ENCODE measurements at places on chromosomes 6 and 20.

DNA sequence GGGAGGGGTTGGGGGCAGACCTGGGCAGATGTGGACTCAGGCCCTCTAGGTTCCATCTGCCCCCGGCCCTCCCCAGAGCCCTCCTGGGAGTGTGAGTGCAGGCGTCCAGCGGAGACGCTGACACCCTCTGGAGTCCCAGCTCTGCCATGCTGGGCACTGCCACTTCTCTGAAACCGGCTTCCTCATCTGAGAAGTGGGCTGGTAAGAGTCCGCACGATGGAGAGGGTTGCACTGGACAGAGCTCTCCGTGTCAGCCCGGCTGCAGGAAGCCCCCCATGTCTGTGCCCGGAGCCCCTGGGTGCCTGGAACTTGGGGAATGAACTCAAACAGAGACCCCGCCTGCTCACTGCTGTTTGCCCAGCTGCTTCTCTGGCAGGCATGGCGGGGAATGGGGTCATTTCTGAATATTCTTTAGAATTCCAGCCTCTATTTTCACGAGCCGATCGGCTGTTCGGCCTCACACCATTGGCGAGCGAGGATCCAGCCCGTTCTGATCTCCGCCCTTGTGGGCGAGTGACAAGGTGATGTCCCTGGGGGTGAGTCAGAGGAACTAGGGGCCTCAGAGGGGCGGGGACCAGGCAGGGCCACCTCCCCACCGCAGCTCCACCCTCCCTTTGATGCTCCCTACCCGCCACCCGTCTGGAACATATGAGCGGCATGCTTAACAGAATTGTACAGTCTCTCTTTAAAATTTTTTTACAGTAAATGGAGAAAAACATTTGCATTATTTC is 47.8 kb upstream of the GATA5 start:
- DNase-seq, result no peak

DNA sequence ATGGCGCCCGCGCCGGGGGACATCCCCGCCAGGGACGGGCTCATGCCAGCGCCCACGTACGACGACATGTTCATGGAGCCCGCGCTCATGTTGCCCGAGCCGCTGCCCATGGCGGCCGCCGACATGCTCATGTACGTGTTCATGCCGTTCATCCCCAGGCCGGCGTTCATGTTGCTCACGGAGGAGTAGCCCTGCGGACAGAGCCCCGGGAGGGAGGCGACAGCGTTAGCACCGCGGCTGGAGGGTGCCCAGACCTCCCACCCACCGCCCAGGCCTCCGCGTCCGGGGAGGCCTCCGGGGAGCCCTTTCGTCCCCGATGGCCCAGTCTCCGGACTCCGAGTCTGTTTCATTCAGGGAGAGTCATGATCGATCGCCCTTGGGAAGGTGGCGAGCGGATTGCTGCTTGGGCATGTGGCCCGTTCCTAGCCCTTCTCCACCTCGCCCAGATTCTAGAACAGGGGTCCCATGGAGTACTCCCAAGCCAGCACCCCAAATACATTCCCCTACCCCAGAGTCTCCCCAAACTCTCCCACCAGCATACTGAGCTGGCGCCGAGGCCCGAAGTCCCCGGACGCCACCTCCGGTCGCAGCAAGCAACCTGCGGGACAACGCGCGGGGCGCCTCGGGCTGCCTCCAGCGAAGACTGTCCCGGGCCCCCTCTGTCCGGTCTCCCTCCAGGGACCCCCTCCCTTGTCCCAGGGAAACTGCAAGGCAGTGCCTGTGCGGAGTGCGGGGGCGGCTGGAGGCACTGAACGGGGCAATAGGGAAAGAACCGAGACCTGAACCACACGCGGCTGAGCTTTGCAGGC is 1.2 kb downstream of the FOXA2 start:
- no peak for DNase-seq

DNA sequence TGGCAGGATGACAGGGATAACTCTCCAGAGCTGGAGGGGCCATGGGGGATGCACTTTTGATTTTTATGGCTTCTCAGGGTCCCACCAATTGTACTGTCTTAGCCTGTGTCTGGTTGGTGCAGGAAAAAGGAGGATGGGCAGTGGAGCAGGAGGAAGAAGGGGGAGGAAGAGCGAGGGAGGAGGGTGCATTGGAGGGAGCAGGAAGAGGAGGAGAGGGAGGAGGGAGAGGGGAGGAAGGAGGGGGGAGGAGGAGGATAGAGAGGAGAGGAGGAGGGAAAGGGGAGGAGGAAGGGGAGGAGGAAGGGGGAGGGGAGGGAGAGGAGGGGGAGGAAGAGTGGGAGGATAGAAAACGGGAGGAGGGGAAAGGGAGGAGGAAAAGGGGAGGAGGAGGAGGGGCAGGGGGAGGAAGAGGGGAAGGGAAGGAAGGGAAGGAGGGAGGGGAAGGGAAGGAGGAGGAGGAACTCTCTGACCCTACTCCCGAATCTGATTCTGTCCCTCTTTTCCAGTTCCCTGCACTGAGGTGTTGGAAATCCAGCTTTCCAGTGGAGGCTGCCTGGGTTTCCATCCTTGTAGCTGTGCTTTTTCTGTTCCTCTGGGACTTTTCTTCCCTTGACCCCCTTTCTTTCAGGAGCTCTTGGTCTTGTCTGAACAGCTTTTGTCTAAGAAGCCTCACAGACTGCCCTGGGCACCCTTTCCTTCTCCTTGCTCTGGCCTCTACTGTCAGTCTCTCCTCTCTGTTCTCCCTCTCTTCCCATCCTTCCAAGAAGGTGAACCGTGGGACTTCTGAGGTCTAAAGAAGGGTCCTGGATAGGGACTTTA is 149.4 kb downstream of the DHX35 start:
- DNase-seq, result no peak

GRCh38 chr6:28922821-28923317 is 916 bp downstream of the TRIM27 start:
- DNase-seq, result peak; percentile 18

GRCh38 chr6:30260036-30260504 is 46.9 kb upstream of the TRIM26 start:
- DNase-seq, result no peak

GRCh38 chr6:46730921-46731461 is 4.2 kb downstream of the PLA2G7 start:
- no peak for DNase-seq

DNA sequence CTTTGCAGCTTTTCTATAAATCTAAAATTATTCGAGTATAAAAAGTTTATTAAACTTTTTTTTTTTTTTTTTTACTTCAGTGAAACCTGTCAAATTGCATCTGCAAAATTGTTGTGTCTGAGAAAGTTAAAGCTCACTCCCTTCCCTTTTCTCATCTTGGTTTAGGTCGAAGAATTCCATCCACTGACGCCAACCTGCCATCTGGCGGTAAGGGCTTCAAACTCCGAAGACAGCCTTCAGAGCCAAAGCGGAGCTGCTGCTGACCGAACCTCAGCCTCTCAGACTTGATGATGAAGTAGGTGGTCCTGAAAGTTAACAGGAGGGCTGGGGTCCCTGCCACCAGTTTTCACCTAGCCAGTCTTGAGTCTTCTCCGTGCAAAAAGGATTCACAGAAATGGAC is 29.6 kb upstream of the VAPB start:
- DNase-seq, result no peak

GRCh38 chr20:46085179-46085851 is 4.4 kb downstream of the NCOA5 start:
- no peak for DNase-seq

- DNase-seq, result no peak
Measured at GRCh38 chr20:43459022-43459942, 1.6 kb downstream of the SRSF6 start.

GRCh38 chr6:118161343-118161742 is 254.3 kb downstream of the SLC35F1 start:
- DNase-seq, result no peak

- DNase-seq, result no peak
Measured at GRCh38 chr6:93749191-93749590, 329.8 kb upstream of the EPHA7 start.

- DNase-seq, result no peak
Measured at GRCh38 chr6:35808688-35809087, 3.5 kb downstream of the LHFPL5 start.

- peak; percentile 34 for DNase-seq
Measured at GRCh38 chr20:63495741-63496595, 2.9 kb downstream of the EEF1A2 start.

DNA sequence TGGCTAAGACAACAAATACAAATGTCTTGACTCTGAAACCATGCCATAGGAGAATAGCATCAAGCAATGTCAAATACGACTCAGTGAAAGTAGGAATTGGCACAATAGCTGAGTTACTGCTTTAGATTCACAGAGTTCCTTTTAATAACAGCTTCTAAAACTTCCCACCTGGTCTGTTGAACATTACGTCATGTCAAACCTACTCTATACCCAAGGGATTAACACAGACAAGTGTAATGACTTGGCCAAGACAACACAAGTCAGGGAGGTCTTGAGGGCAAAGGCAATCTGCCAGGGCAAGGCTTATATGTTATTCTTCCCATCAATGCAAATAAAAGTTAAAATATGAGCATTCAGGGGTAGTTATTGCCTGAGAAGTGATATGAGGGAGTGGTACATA is 265.1 kb upstream of the PRDM1 start:
- no peak for DNase-seq

- no peak for DNase-seq
Measured at GRCh38 chr6:43982084-43982625, 145.1 kb downstream of the MRPL14 start.

- no peak for DNase-seq
Measured at GRCh38 chr6:33082702-33083101, 6.9 kb downstream of the HLA-DPB1 start.

DNA sequence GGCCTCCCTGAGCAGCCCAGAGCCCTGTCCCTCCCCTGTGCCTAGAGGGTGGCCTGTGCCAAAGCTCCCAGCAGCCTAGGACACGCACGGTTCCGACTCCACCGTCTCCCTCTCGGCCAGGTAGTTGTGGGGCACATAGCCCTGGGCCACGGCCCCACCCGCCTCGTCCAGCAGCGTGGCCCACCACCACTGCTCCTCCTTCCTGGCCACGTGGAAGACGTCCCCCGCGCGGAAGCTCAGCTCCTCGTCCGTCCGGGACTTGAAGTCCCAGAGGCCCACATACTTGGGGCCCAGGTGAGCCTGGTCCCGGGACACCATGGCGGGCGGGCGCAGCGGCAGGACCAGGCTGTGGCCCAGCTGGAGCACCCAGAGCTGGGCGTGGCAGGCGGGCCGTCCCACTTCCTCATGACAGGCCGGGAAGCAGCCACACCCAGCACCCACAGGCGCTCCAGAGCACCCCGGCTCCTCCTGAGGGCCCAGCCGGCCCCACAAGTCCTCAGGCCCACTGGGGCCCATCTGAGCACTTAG is at the start of gene PTK6:
Gene PTK6, minus strand, starts transcription at position 380 of the 528 bp plus-strand sequence. Its CDS starts 62 bp downstream, at position 318.
- DNase-seq, result no peak

DNA sequence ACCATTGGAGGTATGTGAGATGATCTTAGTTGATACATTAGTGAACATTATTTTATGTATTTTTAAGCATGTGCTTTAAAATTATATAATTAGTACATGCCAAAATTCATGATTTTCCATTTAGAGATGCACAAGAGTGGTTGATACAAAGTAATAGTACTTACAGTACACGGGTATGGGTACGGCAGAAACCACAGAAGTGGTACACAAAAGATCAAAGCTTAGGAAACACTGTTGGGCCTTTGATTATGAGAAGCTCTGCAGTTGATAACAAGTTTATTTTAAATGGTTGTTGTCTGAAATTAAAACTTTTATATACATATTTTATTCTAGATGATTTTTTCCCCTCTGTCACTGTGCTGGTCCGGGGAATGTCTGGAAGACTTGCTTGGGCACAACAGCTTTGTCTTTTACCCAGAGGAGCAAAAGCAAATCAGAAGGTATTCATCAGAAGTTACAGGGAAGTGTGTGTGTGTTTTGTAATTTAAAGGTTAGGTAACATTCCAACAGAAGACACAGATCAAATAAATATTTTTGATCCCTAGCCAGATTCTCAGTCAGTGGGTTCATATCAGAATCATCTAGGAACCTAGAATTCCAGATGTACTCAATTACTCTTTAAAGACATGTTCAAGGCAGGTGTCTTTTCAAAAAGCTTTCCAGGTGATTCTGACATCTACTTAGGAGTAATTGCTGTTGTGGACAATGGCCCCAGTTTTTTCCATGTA is 32.5 kb upstream of the ADIG start:
- no peak for DNase-seq

DNA sequence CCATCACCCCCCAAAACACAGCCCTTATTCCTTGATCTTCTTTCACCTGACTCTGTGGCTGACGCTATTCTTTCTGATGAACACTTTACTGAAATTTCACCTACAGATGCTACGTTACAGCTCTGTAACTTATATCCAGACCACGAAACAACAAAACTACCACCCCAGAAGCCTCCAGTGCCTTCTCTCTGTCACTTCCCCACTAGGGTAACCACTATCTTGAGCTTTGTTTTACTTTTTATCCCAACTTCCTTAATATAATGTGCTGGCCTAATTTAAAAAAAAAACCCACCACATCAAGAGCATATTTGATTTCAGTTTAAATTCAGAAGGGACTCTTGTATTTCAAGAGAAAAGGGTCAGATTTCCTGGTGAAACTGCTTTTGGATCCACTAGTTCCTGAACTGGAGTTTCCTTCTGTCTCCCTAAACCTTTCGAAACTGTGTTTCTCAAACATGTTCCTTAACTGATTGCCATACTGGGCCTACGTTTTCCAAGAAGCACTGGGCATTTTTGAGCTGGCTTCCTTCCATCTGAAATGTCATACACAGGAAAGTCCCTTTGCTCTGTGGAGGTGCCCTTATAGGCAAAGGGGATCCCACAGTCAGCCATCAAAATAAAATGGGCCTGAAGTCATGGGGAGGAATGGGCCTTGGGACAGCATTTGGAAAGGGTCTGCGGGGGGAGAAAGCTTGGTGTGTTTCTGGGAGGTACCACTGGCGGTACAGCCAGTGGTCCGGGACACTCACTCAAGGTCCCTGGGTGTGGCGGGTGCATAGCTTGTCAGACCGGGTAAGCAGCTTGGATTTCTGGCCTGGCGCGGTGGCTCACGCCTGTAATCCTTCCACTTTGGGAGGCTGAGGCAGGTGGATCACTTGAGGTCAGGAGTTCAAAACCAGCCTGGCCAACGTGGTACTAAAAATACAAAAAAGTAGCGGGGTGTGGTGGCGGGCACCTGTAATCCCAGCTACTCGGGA is 25.8 kb upstream of the RTF2 start:
- DNase-seq, result no peak

DNA sequence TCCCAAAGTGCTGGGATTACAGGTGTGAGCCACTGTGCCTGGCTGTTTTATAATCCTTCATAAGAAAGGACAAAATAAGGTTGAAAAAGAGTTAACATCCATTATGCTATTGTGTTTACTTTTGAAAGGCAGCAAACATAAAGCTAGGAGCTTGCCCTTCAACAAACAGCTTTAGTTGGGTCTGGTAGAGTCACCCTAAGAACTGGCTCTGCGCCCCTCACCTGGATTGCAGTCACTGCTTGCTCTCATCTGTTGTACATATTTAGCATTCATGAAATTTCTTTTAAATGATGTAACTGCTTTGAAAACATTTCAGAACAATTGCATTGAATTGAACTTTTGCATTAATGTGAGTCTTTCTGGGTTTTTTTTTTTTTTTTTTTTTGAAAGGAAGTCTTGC is 38.9 kb downstream of the JARID2 start:
- DNase-seq, result no peak

DNA sequence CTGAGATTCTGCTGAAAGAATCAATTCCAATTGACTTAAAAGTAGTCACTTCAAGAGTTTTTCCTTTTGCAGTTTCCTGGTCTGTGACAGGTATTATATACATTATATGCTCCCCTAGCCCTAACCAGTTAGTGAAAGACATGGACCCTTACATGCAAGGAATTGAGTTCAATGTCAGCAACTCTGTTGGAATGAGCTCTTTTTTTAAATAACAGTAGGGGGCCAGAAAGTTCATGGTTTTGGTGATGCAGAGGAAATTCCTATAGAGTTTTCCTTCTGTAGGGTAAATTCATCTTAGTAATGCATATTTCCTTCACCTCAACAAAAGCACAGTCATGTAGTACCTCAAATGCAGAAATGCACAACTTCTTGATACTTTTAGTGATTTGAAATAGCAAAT is 172.2 kb downstream of the KIF6 start:
- no peak for DNase-seq

Measured in putamen (tissue), 1 donor.